ENCODE measurements at places on chromosomes 4 and X.

DNA sequence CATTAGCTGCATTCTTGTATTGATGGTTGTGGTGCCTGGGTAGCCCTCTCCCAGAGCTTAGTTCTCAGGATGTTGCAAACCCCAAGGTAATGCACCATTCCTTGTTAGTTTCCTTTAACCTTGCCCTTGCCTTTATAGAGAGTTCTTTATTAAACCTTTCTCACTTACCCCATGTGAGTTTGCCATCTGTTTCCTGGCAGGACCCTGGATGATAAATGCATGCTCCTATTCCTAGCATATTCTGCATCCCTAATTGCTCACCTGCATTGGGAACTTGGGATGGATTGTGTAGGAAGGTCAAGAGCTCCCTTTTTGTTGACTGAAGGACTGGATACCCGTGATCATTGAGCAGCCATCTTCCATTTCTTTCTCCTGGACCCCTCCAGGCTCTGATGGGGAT lies 59.9 kb upstream of the AP1S2 start:
- DNase-seq, result no peak

DNA sequence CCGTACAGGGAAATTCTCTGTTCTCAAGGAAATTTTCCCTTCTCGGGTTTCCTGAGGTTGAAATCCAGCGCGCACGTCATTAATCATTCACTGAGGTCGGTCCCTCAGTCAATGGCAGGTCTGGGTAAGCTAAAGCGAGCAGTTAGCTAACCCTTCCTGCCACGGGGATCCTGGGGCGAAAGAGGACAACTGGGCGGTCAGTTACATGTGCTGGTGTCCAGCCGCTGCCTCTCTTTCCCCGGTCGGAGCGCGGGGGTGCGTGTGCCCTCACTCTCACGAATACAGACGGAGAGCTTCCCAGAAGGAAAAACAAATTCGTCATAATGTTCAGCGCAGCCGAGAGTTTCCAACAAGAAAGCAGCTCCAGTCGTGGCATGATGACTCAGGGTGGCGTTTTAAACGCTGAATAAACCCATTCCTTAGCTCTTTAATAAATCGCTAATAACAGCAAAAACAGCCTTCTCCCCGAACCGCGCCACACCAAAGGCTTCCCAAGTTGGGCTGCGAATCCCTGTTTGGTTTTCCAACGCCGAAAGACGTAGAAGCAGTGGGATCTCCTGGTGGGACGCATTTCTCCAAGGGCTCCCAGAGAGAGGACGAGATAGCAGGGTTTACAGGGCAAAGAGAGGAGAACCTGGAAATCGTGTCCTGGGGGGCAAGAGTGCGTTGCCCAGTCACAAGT lies 752 bp upstream of the FGF5 start:
- DNase-seq, result no peak

GRCh38 chrX:78116766-78117165 lies 12.7 kb downstream of the PGK1 start:
- no peak for DNase-seq

DNA sequence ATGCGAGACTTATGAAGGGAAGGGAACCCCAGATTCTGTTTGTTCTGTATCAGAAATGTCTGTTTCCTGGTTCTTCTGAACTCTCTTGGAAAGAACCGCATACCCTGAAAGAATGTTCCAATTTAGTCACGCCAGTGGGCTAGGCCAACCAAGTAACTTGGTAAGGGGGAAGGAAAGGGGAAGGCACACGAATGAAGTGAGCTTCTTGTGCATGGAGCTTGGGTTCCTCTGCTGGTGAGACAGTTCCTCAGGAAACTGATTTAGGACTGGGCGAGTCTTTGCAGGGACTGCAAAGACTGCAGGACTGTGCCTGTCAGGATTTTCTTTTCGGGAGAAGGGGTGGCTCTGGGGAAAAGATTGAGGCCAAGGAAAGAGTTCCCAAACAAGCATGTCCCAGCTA lies 35.6 kb downstream of the FRMPD3 start:
- no peak for DNase-seq

DNA sequence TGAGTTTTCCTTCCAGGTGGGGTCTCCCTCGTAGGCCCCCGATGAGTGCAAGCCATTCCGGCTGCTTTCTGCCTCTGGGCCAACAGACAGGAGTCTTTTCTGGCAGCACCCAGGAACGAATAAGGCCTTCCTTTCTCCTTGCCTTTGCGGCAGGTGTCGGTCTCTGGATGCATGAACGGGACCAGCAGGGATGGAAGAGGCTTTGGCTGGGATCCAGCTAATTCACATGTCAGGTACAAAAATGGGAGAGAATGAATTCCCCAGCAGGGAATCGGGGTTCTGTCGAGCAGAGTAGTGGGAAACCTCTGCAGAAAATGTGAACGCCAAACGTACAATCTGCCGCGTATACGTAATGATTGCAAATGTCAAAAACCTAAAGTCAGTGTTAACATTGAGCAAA lies 146.1 kb upstream of the TBL1X start:
- no peak for DNase-seq

- DNase-seq, result no peak
Observed at GRCh38 chrX:71216485-71216884, 6.5 kb upstream of the GJB1 start.

GRCh38 chrX:107561468-107562215 lies 66.7 kb upstream of the PRPS1 start:
- no peak for DNase-seq

GRCh38 chr4:145930592-145930991 lies 8.0 kb downstream of the ZNF827 start:
- no peak for DNase-seq

- no peak for DNase-seq
Observed at GRCh38 chrX:44731160-44731559, 112.7 kb upstream of the DUSP21 start.

- DNase-seq, result no peak
Observed at GRCh38 chrX:153722704-153723350, 1.4 kb downstream of the BCAP31 start.

- no peak for DNase-seq
Observed at GRCh38 chrX:82757614-82758013, 750.5 kb upstream of the POU3F4 start.

DNA sequence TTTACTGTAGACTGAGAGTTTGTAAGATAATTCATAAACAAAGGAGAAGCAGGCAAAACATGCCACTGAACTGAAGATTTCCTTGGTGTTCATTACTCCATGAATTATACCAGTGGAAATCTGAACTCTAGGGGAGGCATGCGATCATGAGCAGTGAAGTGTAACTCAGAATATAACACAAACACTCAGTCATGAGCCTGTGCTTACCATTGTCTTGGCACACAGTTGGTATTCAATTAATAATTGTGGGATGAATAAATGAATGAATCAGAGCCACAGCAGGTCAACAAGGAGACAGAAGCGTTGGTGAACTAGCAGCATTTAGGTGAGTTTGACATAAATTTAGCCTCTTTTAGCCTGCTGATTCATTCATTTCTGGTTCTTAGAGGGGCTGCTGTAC lies 263.5 kb upstream of the DKK2 start:
- no peak for DNase-seq

DNA sequence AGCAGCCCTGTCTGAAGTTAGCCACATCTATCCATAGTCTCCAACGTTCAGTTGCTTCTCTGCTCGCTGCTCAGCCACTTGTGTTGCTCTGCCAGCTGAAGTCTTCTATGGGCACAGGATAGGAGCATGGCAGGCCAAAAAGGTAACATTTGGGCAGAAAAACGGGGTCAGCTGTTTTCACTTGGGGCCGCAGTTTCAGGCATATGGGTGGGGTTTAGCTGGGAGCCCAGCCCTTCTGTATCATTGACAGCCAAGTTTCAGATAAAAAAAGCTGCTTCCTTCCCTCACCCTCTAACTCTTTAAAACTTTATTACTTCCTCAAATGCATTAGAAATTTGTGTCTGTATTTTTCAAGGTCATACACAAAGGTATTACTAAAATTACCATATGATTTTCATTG lies 18.4 kb upstream of the MANBA start:
- DNase-seq, result no peak

- DNase-seq, result no peak
Observed at GRCh38 chr4:118313098-118313497, 39.7 kb downstream of the PRSS12 start.

- DNase-seq, result no peak
Observed at GRCh38 chr4:70515367-70516250, 2.8 kb upstream of the AMTN start.

GRCh38 chr4:182809417-182810102 lies 107.6 kb downstream of the DCTD start:
- DNase-seq, result no peak
